ENCODE measurements at places on chromosomes 16 and 17.

GRCh38 chr17:81217491-81217890 is 5.3 kb downstream of the CEP131 start:
- no peak for DNase-seq

- no peak for DNase-seq
Observed at GRCh38 chr17:50091918-50092285, 3.2 kb upstream of the PDK2 start.

GRCh38 chr17:4807605-4808377 is 839 bp downstream of the PLD2 start:
- DNase-seq, result no peak

DNA sequence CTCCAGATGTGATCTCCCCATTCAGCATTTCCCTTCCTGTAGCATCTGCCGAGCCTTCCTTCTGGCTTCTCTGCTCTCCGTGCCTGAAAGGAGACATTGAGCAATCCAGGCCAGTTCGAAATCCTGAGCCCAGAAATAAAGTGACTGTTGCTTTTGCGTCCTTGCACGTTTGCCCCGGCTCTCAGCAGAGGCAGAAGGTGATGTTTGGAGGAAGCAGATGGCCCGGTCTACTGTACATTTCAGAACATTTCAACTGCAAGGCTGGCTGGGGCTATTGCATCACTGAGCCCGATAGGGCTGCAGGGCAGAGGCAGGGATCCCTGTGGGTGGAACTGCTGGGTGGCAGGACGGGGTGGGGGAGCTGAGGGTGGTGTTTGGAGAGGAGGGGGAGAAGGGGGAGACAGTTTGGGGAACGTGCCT is 29.4 kb downstream of the IRF8 start:
- no peak for DNase-seq

DNA sequence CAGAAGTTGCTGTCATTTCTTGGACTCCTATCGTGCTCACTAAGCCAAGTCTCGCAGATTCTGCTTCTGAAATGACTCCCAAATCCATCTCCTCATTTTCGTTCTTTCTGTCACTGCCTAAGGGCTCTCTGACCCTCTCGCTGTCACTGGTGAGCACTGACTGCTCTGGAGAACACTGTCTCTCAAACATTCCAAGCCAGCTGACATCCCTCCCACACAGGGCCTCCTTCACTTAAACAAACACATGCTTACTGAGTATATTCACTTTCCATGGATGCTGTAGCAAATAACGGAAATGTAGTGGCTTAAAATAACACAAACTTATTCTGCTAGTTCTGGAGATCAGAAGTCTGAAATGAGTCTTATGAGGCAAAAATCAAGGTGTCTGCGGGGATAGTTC is 18.8 kb downstream of the CACNG1 start:
- no peak for DNase-seq

DNA sequence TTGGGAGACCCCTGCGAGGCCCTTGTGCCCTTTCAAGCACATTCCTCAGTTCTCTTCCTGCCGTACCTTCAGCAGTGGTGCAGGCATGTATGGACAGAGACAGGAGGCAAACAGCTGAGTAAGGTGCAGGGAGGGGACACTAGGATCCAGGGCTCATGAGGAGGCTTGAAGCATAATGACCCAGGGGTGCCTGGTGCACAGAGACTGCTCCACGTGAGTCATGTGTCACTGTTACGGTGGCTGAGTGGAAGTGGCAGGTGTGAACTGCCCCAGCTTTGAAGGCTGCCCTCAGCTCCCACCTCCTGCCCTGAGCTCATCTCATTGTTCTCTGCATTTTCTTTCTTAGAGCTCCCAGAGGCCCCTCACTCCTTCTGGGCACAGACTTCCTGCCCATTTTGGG is 124.8 kb downstream of the NTN1 start:
- DNase-seq, result no peak

DNA sequence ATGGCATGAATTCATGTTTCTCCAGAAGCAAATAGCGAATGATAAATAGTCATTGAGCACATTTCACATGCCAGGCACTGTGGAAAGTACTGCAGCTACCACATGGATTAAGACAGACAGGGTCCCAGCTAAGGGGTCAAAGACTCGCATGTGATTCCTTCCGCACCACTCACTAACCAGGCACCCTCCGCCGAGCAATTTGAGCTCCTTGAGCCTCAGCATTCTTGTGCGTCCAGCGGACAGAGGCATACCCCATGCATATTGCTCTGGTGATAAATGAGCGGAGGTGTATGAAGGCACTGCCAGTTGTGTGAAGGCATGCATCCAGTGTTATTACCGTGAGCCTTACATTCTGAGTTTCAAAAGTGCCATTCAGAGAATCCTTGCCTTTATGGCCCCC is 358.7 kb downstream of the HS3ST4 start:
- DNase-seq, result no peak

DNA sequence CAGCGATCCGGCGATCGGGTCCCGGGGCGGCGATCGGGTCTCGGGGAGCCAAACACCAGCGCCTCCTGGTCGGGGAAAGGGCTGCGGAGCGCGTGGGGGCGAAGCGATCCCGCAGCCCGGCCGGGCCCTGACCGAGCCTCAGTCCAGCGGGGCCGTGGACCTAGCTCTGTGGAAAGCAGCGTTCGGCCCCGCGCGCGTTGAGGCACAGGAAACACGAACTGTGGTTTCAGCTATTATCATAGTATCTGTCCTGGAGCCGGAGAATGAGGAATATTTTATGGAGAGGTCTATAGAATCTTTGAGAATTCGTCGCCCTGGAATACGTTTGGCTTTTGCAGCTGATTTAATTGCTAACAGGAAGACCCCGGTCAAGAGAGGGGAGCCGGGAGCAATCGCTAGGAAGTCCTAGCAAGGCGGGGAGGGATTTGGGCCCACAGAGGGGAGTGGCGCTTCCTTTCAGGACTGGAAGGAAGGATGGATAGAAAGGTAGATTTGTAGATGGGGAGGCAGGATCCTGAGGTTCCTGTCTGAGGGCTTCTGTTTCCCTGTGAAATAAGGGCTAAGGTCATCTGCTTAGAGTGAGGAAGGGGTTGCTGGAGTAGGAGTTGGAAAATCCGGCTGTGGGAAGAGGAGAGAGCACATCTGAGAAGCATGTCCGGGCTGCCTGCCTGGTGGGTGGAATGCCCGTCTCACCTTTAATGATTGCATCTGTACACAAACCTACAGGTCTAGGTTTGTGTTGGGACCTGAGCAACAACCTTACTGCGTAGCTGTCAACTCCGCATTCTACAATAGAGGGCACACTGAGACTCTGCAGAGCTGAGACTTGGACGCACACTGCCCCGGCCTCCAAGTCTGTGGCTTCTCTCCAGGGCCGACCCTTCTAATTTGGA is 770 bp downstream of the CCNF start:
- peak; percentile 33 for DNase-seq

GRCh38 chr16:19289811-19290485 is 4.4 kb downstream of the CLEC19A start:
- no peak for DNase-seq

GRCh38 chr16:58515871-58516767 is 802 bp downstream of the SETD6 start:
- DNase-seq, result peak; percentile 40

DNA sequence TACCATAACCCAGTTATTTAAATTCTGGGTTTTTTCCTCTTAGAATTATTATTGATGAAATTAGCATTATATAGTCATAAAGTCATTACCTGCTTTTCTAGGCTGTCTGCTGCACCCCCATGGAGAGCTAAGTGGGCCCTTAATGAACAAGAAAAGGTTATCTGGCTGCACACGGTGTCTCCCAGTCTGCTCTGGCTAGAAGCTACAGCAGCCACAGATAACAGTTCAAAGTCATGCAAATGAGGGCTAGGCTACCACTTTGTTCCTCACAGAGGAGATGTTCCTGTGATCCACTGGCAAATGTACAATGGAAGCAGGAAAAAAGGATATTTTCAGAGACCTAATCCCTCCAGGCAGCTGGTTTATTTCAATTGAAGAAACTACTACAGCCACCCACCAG is 112.1 kb downstream of the SNX11 start:
- no peak for DNase-seq

- DNase-seq, result no peak
Observed at GRCh38 chr17:48375356-48375755, 54.7 kb downstream of the SKAP1 start.

Data from CD4-positive, alpha-beta T cell treated with Interleukin-12 subunit alpha and Interleukin-12 subunit beta, for 1 hour (primary cell).